Mucosa of descending colon (tissue), 3 donors: ENCODE measurements at places on chromosomes 1 and 21. TPM values are rescaled to one million over a fixed set of nuclear protein-coding genes. Genes with fewer than 3 reads are reported as not detected.
A peak's percentile ranks its signal among the peaks of the same experiment; 100 is the strongest.

The MEX3A gene
- total RNA-seq, result 2.5 TPM

DNA sequence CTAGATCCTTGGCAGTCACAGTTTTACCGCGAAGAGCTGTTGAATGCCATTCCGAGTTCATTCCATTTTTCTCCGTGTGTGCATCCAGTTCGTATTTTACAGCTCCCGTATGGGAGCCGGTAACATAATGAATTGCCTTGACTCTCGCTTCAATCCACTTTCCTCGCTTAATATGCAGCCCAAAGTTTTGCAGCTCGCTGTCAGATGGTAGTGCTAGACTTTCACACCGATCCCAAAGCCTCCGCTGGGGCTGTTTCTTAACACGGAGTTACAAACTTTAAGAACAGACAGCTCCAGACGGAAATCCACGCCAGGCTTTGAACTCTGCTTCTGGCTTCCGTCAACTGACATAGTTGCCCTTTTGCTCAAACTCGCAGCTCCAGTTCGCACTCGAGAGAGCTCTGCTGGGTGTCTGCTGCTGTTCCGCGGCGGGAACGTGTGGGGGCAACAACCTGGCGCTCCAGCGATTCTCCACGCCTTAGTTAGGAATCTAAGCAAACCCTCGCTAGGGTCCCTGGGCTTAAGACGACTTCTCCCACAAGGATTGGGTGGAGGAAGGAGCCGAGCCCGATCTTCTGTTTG is 3.5 kb upstream of the ARID1A start:
- DNase-seq, result peak; percentile 88

DNA sequence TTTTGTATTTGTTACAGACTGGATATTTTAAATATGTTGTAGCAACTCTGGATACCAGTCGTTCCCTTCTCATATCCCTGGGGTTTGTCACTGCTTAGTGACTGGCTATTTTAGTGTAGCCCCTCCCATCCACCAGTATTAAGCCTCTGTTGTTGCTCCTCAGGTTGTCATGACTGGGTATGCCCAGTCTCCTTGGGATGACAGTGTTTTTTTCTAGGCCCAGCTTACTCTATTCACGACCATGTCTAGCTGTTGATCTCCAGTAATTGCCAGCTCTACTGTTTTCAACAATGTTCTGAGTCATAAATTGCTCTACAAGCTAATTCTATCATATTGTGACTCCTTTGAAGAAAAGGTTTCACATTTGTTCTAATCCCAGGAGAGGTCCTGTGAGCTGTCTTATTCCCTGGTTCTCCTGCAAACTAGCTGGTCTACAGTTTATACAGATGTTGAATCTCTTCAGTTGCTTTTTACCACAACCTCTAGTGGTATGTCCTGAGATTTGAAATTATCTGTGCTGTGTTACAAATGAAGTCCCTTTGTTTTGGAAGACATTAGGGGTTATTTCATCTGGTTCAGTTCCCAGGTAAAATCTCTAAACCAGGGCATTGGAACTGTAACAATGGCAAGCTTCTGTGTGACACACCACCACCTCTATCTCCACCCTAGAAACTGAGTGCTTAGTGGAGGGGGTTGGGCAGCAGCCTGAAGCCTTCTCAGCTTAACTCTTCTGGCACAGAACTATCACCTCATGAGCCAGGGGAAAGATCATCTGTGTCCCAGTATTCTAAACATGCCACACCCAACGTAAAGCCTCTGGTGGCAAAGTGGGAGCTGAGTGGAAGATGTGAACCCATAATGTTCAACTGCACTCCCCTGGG is 124.6 kb downstream of the TRIM33 start:
- DNase-seq, result no peak

- no peak for DNase-seq
These were observed 80.0 kb downstream of the ADGRL2 start for GRCh38 chr1:81880781-81881180.

- no peak for DNase-seq
These were observed 27.7 kb upstream of the SYT6 start for GRCh38 chr1:114181356-114181755.

GRCh38 chr1:200034761-200035396 is 7.4 kb downstream of the NR5A2 start:
- DNase-seq, result peak; percentile 74

The SPRR2B gene
- total RNA-seq, result not detected

DNA sequence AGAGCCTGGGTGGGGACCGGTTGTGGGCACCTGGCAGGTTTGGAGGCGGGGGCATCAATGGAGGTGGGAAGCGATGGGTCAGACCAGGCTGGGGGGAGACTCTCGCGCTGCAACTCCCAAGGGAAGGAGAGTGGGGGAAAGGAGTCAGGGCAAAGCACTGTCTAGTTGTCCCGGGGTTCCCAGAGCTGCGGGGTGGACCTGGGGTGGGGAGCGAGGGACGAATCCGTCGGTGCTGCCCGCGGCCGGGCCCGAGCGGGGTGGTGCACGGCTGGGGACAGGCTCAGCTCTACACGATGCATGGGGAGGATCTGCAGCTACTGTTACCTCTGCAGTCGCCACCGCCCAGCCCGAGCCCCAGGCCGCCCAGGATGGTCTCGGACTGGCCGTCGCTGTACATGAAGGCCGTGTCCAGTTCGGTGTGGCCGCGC is 427 bp downstream of the AKR7A2 start:
- no peak for DNase-seq

GRCh38 chr1:166920561-166921475 is 44.8 kb upstream of the TADA1 start:
- no peak for DNase-seq

- no peak for DNase-seq
These were observed 439.2 kb downstream of the PTBP2 start for GRCh38 chr1:97160818-97161217.

DNA sequence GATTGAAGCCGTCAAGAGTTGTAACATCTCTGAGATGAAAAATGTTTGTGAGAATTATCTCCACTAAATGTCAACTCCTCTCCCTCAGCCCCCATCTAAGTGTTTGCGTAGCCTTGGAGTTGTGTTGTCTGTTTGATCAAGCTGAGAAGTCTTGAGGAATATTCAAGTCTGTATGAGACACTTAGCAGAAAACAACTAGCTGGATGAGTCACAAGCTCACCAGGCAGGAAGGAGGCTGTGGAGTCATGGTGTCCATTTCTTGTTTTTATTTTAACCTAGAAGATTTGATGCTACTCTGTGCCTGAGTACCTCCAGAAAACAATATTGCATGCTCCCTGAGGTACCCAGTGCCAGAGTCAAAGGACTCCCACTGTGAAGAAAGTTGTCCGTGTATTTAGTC is 211.6 kb upstream of the PLXNA2 start:
- DNase-seq, result no peak

GRCh38 chr1:1080122-1080757 is 6.1 kb upstream of the RNF223 start:
- DNase-seq, result peak; percentile 64

The MMEL1 gene
- total RNA-seq, result 10.9 TPM

DNA sequence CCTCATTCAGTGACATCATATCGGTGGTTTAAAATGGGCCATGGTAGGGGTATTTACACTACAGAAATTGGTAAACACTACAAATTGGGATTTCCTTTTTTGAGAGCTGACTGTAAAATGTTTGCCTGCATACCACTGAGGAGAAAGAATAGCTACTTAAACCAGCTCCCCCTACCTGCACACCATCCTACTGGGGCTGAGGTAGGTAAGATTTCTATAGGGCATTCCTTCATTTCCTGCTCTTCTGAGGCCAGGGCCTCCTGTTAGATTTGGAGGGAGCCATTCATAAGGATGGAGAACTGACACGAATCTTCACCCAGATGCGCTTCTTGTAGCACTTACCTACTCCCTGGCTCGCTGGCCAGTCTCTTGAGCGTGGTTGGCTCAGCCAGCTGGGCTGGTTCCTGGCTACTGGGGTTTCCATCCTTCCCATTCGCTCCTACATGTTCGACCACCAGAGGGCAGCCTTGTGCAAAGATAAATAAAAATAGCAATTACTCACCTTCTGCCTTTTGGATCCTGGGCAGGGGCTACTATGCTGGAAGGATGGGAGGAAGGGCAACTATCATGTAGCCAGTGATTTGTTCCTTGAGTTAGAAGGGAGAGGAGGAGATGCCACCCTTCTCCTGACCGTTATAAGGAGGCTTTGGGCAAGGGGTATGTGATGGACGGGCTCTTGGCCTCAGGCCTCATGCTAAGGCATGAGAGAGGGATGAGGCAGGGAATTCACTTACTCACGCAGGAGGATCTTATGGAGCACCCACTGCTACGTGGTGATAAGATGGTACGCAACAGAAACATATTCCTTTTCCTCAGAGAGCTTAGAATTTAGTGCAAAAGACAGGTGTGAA is 10.7 kb downstream of the OPTC start:
- DNase-seq, result peak; percentile 73

GRCh38 chr1:92038695-92039346 is 9.0 kb downstream of the EPHX4 start:
- DNase-seq, result no peak

DNA sequence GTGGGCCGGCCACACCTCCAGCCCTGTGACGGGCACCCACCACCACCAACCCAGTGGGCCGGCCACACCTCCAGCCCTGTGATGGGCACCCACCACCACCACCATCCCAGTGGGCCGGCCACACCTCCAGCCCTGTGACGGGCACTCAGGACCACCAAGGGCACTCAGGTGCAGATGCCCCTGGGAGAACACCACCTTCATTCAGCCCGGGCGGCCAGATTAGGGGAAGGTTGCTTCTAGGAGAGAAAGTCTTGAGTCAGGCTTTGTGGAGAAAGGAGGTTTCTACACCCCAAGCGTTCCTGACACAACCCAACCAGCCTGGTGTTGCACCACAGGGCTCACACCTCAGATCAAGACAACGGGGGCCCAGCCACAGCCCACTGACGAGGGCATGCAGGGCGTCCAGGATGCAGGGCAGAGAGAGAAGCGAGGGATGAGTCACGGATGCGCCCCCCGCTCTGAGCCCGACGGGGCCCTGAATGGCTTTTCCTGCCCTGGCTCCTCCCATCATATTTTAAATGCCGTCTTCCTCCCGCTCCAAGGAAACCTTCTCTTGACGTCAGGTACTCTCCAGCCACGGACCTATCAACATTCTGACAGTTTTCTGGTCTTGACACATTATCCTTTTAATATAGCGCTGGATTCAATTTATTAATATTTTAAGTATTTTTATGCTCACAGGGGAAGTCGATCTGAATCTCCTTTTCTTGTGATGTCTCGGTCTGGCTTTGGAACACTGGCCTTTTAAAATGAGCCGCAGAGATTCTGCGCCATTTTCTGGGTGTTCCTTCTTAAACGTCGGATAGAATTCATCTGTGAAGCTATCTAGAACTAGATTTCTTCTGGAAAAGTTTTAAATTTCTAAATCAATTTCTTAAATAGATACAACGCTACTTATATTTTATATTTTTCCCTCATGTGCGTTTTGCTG is 631 bp upstream of the SPATC1L start:
- peak; percentile 89 for DNase-seq

DNA sequence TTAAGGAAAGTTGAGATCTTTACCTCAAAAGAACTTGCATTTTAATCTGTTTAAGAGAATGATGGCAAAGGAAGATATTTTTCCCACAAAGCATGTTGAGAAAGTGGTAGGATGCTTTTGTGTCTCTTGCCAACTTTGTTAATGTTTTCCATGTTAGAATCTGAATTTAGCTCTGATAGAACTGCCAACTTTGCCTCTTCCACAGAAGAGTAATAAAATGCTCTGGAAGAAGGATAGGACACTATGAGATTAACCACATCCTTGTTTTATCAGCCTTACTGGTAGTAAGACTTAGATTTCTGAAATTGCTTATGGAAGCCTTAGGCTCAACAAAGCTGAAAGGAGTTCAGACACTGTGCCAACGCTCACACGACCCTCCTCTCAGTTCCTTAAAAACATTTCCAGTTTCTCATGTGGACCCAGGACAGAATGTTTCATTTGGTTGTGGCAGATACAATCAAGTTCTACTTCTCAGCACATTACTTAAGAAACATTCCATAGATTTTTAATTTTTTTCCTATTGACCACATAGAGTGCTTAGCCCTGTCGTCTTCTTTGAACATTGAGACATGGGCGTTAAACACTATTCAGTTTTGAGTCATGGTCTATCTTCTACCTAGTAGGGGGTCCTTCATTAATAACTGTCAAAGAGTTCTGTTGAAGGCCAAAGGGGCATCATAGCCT is 59.0 kb downstream of the MTR start:
- no peak for DNase-seq

The TTC39A gene
- 95.1 TPM for total RNA-seq

GRCh38 chr1:66788231-66788939 is 12.7 kb downstream of the INSL5 start:
- no peak for DNase-seq

DNA sequence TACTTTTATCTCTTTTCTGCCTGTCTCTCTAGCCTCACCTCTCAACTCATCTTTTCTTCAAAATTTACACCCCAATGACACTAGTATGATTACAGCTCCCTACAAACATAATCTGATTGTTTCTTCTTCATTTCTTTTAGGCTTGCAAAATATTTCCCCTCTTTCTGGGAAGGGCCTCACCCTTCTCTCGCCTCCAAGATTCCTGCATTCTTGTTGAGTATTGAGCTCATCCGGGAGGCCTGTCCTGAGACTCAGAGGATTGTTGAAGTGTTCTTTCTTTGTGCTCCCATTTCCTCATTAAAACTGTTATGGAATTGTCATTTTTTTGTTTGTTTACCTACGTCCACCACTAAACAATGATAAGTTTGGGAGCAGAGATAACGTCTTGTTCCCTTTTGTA is 99.1 kb upstream of the CHRM3 start:
- no peak for DNase-seq

DNA sequence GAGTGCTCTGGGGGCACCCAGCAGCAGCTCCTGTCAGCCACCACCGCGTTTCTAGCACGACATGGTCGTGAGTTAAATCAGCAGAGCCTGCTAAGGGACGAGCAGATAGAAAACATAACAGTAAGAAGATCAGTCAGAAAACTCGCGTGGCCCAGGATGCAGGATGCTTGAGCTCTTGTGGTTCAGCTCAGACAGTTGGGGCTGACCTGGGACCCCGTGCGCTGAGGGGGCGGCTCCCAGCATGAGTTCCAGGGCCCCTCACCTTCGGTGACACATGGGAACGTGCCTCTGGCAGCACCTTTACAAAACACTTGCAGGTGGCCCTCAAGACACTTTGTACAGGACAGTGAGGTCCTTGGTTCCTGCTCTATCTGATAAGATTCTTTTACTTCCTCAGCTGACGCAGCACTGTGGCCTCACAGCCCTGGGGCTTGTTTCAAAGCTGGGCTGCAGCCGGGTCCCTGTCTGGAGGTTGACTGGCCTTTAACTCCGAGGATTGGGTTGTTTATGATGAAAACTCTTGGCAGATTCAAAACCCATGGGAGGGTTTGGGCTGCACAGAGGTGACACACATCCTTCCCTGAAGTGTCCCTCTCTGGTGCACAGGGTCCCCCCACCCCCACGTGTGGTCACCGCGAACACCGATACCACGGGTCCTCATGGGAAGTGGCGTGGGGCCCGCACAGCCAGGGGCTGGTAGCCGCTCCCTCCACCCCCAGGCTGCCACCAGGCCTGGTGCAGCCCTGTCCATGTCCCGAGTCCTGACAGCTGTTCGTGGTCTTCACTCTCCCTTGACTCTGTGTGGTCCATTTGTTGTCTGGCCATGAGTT is 65.3 kb upstream of the COL6A1 start:
- no peak for DNase-seq

DNA sequence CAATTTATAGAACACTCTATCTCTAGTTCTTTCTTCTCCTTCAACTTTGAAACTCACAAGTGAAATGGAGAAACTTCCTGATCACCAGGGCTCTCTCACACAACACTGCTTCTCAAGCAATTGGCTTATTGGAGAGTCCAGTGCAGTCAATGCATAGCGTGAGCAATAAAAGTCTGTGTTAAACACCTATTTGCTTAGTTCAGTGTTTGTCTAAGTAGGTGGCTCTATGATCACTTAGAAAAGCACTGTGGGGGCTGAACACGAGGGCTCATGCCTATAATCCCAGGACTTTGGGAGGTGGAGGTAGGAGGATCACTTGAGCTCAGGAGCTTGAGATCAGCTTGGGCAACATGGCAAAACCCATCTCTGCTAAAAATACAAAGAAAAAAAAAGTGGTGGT is 12.2 kb downstream of the CTSS start:
- no peak for DNase-seq

The GRHL3 gene
- total RNA-seq, result not detected
